ENCODE measurements at places on chromosomes 1 and 21.

DNA sequence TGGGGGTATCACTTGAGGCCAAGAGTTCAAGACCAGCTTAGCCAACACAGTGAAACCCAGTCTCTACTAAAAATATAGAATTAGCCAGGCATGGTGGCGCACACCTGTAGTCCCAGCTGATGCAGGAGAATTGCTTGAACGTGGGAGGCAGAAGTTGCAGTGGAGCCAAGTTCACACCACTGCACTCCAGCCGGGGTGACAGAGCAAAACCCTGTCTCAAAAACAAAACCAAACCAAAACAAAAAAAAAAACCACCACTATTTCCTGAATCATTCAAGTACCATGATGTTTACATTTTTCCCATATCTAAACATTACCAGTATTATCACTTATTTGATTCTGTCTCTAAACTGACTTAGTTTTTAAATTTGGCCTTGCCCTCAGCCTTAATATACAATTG is 29.5 kb downstream of the TUT4 start:
- peak; percentile 18 for DNase-seq

- no peak for DNase-seq
These were observed 14.8 kb upstream of the DDR2 start for GRCh38 chr1:162617513-162617912.

GRCh38 chr1:55232448-55233144 is 17.4 kb upstream of the USP24 start:
- no peak for DNase-seq

DNA sequence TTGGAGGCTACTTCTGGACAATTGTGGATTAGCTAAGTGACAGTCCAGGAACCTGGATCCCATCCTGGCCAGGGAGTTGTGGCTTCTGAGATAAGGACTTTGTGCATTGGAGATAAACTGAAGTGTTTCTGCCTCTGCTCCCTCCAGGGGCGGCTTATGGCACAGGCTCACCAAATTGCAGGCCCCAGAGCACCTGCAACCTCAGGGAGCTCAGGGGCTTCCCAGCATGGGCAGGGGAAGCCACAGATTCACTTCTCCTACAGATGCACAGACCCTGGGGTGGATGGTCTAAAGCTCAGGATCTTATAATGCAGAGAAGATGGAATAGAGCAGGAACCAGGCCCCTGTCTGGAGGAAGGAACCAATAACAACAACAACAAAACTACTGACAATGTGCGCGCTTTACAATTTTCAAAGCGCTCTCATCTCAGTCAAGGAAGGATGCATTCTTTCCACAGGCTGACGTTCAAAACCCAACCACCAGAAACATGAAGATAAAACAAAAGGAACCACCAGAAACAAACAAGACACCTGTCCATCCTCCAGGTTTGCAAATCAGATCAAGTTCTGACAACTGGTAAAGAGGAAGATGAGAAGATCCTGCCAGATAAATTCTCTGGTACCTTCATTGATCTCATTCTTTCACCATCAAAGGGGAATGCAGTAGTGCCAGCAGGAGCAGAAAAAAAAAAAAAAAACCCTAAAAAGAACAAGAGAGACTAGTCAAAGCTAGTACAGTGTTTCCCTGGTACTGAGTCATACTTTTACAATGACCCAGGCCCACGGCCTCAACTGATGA is 121.0 kb upstream of the IRF2BP2 start:
- DNase-seq: peak; percentile 86

- no peak for DNase-seq
These were observed 14.1 kb upstream of the DPT start for GRCh38 chr1:168742994-168743650.

DNA sequence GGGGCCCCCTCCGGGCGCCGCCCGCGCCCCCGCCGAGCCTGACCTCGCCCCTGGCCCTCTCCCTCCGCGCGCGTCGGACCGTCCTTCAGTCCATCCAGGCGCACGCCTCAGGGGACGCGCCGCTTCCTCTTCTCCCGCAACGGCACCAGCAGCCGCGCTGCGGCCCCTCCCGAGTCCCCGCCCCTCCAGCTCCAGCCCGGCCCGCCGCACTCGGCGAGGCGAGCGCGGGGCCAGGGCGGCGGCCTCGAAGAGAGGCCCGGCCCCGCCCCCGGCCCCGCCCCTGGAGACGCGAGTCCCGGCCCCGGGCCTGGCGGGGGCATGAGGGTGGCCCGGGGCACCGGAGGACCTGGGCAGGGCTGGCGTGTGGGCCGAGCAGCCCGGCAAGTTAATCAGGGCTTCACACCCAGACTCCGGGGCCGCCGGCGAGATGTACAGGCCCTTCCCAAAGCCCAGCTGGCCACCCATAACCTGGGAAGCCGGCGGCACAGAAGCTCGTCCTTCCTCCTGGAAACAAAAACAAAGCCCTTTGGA is at the start of gene IGSF3:
IGSF3 (minus strand) TSS at position 159 of the 531 bp plus-strand sequence. CDS start 1,407 bp downstream, outside the sequence.
- DNase-seq: peak; percentile 17

All from astrocyte of the spinal cord (primary cell).